Thymus (tissue), 14 donors: ENCODE measurements at places on chromosomes 7 and 10. TPM values are rescaled to one million over a fixed set of nuclear protein-coding genes. Genes with fewer than 3 reads are reported as not detected.
A peak's percentile ranks its signal among the peaks of the same experiment; 100 is the strongest.

DNA sequence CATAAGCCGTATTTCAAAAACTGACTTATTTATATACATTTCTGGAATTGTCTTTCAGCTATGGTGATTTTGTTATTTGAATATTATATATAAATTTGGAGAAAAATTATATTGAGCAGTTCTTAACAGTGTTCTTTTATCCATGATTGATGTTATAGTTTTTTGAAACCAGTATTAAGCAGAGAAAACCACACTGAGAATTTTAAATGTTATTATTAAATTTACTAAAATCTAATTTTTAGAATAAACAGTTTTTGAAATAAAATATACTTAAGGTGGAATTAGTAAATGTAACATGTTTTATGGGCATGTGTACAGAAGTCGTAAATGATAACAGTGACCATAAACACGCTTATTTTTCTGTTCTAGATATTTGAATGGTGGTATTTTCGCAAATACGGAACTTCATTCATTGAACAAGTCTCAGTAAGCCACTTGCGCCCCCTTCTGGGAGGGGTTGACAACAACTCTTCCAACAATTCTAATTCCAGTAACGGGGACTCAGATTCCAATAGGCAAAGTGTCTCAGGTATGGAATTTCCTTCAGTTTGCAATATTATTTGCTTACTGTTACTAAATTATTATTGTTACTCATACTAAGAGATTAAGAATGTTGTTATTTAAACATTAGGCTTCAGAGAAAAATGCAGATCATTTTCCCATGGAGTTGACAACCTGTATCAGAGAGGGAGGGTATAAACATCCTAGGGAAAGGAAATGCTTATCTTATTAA is 166.1 kb downstream of the ST7 start:
- peak; percentile 77 for DNase-seq

GRCh38 chr10:26438534-26439341 is 597 bp downstream of the APBB1IP start:
- DNase-seq: peak; percentile 48

DNA sequence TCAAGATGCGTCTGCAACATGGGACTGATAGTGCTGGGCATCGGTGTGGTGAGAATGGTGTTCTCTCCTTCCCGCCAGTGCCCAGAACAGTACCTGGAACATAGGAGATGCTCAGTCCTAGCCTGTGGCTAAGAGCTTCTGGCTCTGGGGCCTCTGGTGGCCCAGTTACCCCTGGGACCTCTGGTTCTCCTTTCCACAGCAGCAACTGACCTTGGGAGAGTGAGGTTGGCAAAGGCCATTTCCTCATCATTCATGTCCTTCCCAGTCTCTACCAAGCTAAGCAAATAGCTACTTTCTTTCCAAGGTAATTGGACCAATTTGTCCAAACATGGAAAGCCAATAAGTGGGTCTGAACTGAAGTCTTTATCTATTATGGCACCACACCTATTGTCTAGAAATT is 11.6 kb upstream of the GOLGA7B start:
- DNase-seq: no peak

DNA sequence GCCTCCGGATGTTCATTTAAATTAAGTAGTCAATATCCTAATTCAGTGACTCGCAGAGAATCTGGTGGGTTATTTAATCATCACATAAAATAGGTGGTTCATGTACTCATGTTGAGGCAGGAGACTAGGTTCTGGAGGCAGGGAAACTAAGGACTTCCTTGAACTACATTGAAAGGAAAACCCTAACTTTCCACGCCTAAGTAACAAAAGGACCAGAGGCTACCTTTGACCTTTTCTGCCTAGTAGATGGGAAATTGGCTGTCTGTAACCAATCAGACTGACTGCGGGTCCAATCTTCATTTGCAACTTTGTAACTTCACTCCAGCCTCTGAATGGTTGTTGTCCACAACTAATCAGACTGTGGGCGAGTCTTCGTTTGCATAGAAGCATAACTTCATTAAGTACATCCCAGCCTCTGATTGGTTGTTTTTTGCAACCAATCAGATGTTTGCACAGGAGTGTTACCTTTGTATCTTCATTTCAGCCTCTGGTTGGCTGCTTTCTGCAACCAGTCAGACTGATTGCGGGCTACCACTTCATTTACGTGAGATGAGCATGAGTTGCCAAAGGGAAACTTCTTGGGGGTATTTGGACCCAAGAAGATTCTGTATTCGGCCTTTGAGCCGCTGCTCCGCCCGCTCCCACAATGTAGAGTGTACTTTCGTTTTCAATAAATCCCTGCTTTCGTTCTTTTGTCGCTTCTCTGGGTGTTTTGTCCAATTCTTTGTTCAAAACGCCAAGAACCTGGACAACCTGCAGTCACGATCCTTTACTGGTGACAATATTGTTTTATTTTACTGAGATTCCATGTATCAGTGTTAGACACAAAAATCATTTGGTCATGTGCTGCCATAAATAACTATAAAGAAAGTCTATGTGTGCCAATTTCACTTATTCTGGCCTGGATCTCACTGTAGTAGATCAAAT is 1.7 kb upstream of the ST7 start:
- no peak for DNase-seq

DNA sequence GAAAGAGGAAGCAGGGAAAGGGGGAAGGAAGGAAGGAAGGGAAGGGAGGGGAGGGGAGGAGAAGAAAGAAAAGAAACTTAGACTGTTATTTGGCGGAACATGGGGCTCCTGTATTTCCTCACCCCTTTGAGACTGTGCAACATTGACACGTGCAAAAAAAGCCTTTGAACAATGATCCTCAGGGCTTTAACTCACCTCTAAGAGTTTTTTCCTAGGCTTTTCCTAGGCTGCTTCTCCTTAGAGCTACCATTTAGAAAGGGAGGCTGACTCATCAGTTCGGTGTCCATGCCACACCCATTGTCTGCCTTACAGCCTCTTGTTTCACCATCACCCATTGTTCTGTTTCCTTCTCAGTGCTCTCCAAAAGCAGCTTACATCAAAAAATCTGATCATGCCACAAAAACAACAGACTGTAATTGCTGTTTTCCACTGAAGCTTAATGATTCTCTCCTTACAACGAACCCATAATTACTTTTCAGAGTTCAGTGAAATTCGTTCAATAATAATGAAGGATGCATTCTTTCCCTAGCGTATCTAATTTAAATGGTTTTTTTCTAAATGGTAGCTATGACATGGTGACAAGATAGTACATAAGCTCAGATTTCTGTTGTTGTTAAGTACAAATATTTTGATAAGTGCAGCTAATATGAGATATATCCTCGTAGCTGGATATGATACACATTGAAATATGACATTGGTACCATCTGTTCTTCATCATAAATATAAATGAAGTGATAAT is 90.8 kb downstream of the PRLHR start:
- no peak for DNase-seq

GRCh38 chr10:110918269-110918642 is 724 bp downstream of the BBIP1 start:
- peak; percentile 62 for DNase-seq

- no peak for DNase-seq
Observed at GRCh38 chr10:77872151-77872946, 54.2 kb downstream of the DLG5 start.

DNA sequence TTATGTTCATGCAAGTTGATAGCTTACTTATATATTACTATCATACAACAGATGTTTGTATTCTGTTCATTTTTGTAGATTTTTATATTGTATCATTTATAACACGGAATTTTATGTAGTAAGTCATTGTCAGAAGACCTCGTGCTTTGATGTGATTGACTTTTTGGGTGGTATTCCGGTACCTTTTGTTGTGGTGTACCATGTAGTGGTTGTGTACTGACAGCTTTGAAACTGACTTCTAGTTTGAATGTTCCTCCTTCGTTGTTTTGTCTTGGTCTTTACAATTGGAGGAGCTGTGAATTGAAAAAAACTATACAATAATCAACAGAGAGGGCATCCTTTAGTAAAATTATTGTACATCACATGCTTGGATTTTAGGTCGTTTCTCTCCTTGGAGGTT is 61.5 kb downstream of the WAC start:
- DNase-seq: peak; percentile 77

GRCh38 chr10:86048973-86049372 is 317.6 kb downstream of the GRID1 start:
- DNase-seq: no peak

- no peak for DNase-seq
Observed at GRCh38 chr7:87545760-87546159, 54.9 kb downstream of the ABCB1 start.

DNA sequence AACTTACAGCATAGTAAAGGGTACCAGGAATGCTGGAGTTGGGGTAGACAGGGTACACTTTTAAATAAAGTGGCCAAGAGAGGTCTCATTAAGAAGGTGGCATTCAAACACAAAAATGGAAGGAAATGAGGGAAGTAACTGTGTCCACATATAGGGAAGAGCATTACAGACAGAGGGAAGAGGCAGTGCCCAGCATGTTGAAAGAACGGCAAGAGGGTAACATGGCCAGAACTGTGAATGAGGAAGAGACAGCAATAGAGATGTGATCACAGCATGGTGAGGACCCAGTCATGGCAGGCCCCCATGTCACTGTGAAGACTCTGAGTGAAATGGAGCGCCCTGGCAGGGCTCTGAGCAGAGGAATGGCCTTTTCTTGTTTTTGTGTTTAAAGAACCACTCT is 35.1 kb upstream of the ZNRF2 start:
- DNase-seq: no peak

DNA sequence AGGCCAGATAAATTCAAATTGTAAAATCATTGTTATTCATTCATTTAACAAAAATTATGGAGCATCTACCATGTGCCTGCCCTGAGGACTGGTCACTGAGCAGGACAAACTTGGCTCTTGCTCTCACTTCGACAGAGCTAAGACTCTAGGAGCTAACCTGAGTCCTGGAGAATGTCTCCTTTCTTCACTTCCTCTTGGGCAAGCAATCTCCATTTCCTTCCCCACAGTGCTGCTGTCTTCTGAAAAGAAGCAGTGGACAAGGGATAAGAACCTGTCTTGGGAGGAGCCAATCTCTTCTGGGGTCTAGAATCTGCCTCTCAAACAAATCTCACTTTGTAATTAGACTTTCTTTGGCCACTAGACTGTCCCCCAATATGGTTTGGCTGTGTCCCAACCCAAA is 76.2 kb upstream of the PLXNA4 start:
- DNase-seq: no peak

GRCh38 chr10:63553031-63553430 is 31.8 kb downstream of the REEP3 start:
- no peak for DNase-seq

GRCh38 chr7:158414486-158414961 is 173.1 kb downstream of the PTPRN2 start:
- no peak for DNase-seq

DNA sequence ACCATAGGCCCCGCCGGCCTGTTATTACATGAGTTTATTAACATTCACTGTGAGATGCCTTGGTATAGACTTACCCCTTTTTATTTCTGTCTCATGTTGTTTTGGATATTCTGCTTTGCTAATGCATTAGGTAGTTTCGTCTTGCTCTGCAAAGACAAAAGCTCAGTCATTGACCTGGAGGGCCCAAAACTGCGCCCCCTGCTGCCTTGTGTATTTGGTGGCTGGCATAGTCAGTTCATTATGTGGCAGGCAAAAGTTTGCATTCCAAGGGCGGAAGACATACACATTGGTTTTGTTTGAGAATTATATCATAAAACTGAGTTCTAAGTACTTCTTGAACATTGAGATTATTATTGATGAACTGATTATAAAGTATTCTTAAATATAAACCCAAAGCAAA is 372.5 kb downstream of the SDK1 start:
- peak; percentile 5 for DNase-seq

DNA sequence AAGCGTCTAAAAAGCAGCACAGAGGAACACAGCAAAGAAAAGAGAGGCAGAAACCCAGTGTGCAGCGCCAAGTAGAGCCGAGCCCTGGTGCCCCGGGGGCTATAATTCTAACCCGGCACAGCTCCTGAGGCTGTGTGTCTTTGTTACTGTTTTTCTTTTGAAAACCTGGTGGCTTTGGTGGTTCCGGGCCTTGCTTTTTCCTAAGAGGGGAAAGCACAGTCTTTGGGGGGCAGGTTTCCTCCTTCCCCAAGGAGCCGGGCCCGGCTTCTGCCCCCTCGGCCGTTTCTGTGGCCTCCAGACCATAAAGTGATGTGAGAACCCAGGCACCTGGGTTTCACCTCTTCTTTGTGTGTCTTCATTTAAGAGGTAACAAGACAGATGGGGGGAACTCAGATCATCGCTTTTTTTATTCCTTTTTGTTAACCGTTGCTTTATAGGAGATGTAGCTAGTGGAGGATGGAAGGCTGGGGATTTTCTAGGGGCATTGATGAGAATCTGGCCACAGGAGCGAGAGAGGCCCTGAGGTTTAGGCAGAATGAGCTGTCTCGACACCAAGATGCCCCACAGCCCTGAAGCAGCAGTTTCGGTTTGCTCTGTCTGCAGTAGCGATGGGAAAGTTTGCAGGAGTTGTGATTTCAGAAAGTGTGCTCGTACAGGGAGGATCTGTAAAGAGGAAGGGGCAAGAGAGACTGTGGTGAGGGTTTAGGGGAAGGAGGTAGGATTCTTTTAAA is 367.8 kb upstream of the GALNT17 start:
- no peak for DNase-seq

DNA sequence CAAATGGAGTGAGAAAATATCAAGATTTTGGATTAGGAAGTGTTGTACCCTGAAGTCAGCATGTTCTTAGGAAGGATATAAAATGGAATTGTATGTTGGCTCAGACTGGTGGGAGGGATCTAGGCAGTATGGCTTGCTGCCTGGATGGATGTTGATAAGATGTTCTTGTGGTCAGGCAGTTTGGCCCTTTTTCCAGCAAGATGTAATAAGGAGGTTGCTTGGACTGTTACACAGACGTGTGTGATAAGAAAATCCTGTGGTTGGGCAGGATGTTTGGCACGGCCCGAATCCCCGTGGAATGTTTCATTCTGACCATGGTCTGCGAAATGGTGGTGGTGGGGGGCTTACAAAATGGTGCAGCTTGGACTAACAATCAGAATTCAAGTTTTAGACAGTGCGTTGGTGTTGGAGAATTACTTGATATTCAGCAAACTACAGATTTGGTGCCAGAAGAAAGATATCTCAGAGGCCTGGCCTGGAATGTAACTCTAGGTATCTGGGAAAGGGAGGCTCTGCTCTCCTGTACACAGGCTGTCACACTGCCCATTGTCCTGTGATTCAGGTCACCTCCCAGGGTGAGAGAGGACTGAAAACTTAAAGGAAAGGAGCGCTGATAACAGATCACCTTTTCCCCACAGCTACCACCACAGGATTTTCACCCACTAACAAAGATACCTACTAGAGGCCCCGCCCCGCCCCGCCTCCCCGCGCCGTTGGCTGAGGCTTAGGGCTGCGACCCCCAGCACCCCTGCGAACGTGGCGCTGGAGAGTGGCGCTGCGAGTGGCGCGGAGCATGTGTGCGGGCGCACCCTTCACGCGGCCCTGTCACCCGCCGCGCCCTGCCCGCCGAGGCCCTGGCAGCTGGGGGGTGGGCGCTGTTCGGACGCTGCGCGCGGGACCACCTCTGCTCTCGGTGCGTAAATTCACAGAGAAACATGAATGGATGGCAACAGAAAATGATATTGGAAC is 19.3 kb upstream of the ZNF680 start:
- DNase-seq: no peak

- no peak for DNase-seq
Observed at GRCh38 chr7:45662540-45663166, 88.5 kb downstream of the ADCY1 start.

- peak; percentile 21 for DNase-seq
Observed at GRCh38 chr10:12201543-12201942, 5.6 kb downstream of the CDC123 start.

The A1CF gene
- 0.05 TPM for total RNA-seq

The PHYH gene
- 7.7 TPM for total RNA-seq

The SPDYE9 gene
- total RNA-seq: not detected

The PLXNA4 gene
- 0.66 TPM for total RNA-seq

The TFR2 gene
- total RNA-seq: 0.80 TPM

The CCDC172 gene
- total RNA-seq: 0.05 TPM

The TMEM229A gene
- total RNA-seq: not detected

The SNCG gene
- total RNA-seq: 27.5 TPM

The AKR1C8 gene
- 0.09 TPM for total RNA-seq

The TAF3 gene
- 2.2 TPM for total RNA-seq
